ENCODE measurements at places on chromosomes 2 and 18.

DNA sequence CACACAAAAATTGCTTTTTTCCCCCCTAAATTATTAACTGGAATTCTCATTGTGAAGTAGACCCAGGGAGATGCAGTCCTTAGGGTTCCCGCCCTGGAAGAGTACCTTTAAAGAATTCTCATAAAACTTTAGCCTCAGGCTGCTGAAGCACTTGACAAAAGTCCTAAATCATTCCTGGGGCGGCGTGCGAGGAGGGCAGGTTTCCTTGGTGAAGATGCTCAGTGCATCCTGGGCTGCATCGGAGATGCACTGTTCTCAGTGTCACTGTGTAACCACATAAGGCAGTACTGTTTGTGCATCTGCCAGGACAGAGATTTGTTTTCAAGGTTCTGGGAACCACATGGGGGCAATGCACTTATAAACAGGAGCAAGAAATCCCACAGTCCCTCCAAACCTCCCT, 62.6 kb downstream of the ZNF236 start:
- DNase-seq = no peak

GRCh38 chr2:7572450-7572849, 655.2 kb downstream of the RNF144A start:
- DNase-seq = no peak

DNA sequence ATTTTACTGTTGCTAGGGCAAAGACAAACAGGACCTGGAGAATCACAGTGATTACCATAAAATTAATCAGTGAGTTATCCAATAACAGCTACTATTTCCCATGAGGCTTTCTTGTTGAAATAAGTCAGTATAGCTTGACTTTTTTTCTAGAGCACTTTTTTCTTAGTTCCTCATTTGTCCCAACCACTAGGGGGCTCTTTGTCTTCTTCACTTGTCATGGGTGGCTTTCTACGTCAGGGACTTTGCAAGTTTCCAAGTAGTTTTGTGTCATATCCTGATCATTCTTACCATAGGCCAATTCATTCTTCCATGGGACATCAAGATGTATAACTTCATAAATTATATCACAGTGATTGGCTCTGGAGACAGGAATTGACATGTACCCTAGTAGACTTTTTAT, 1019.6 kb upstream of the PIK3C3 start:
- no peak for DNase-seq

- no peak for DNase-seq
Measured at GRCh38 chr18:38941711-38942561, 1376.3 kb upstream of the CELF4 start.

DNA sequence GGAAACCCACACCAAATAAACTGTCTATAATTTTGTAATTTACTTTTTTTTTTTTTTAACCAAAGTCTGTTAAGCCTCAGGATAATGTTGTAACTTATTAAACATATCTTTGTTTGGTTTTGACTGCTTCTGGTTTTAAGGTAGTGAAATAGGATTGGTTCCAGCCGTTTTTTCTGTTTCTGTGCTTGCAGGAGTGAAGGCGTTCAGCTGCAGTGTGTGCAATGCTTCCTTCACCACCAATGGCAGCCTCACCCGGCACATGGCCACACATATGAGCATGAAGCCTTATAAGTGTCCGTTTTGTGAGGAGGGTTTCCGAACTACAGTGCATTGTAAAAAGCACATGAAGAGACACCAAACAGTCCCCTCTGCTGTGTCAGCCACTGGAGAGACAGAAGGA, 93.1 kb downstream of the ZNF236 start:
- DNase-seq = no peak

- no peak for DNase-seq
Measured at GRCh38 chr18:68611311-68611710, 103.6 kb downstream of the TMX3 start.

GRCh38 chr18:21634588-21635199, 22.6 kb downstream of the SNRPD1 start:
- DNase-seq = no peak

DNA sequence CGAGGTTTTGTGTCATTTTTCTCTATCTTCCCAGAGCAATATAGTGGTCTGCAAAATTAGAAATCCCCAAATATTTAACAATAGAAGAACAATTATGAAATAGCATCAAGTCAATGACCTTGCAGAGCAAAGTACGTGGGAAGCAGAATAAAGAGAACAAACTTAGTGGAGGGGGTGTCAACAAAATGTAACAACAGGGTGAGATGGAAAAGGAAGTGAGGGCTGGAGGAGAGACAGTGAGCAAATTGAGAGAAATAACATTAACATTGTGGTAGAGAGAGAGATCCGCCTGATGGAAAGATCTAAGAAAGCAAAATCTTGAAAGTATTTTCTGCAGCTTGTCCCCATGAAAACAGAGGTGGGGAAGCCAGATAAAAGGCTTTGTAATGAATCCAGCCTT, 23.4 kb downstream of the ARHGAP15 start:
- no peak for DNase-seq

- no peak for DNase-seq
Measured at GRCh38 chr2:120762341-120763061, 26.8 kb downstream of the GLI2 start.

DNA sequence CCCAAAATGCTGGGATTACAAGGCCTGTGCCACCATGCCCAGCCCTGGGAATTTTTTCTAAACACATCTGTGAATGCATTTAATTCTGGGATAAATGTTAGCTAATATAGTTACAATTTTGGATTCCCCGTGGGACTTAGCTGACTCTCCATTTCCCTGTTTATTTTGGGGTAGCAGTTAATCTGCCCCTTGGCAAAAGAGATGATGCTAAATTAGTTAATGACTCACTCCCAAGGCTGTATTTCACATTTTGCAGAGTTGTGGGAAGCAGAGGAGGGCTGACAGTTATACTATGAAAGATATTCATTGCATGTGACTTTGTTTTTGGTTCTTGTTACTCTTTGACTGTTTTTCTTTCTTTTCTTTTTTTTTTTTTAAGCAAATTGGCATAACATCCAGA, 3.2 kb downstream of the MTHFD2 start:
- DNase-seq = no peak

- DNase-seq = no peak
Measured at GRCh38 chr2:46547223-46548102, 68.1 kb downstream of the TMEM247 start.

GRCh38 chr18:58580078-58580477, 48.8 kb downstream of the ALPK2 start:
- DNase-seq = no peak

DNA sequence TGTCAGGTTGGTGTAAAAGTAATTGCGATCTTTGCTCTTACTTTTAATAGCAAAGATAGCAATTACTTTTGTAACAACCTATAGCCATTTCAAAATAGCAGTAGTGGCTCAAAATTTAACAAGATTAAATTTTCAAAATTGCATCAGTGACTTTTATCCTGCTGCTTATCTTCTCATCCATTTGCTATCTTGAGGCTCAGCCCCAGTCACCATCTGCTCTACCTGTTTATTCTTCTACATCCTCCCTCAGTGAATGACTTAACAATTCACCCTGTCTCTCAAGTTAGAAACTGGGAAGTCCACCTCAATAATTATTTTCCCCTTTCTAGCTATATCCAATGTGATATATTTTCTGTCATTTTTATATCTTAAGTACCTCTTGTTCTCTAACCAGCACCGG, 148.6 kb upstream of the ZNF804A start:
- no peak for DNase-seq

- DNase-seq = no peak
Measured at GRCh38 chr2:12616456-12617156, 100.1 kb upstream of the TRIB2 start.

GRCh38 chr2:61714210-61714609, 139.7 kb downstream of the FAM161A start:
- no peak for DNase-seq

DNA sequence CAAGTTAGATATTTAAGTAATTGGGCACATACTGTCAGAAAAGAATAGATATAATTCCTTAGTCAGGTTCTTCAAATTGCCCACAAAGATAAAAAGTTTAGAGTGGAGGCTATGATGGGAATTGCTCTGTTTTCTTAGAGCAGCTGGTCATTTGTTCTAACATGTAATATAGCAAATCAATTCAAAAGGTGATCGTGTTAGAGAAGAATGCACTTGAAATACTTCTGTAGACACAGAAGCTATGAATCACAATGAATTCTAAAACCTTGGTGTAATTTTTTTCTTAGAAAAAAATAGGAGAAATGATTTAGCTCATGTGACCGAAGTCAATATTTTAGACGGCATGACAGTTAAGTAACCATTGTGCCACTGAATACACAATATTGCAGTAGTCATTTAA, 918.1 kb upstream of the LRATD1 start:
- no peak for DNase-seq

DNA sequence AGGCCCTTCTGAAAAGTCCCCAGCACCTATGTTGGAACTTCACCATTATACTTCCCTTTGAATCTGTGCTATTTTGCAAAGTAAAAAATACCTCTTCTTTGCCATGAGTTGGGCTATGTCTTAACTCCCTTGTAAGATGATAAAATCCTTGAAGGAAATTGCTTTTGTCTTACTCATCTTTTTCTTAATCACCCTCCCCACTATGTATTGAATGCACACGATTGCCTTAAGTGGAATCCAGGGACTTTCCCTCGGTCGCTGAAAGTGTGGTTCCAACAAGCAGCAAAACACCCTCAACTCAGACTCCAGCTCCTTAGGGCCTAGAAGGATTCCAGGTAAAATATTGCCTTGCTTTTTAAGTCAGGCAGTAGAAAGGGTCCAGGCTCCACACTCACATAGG, 173.2 kb upstream of the ARL4C start:
- no peak for DNase-seq

GRCh38 chr2:1601471-1602277, 142.6 kb downstream of the PXDN start:
- no peak for DNase-seq

- DNase-seq = no peak
Measured at GRCh38 chr18:58005011-58005410, 39.0 kb upstream of the NEDD4L start.

GRCh38 chr2:32942793-32943485, 3.8 kb upstream of the LTBP1 start:
- no peak for DNase-seq

- DNase-seq = no peak
Measured at GRCh38 chr18:3679241-3679640, 229.3 kb downstream of the TGIF1 start.

DNA sequence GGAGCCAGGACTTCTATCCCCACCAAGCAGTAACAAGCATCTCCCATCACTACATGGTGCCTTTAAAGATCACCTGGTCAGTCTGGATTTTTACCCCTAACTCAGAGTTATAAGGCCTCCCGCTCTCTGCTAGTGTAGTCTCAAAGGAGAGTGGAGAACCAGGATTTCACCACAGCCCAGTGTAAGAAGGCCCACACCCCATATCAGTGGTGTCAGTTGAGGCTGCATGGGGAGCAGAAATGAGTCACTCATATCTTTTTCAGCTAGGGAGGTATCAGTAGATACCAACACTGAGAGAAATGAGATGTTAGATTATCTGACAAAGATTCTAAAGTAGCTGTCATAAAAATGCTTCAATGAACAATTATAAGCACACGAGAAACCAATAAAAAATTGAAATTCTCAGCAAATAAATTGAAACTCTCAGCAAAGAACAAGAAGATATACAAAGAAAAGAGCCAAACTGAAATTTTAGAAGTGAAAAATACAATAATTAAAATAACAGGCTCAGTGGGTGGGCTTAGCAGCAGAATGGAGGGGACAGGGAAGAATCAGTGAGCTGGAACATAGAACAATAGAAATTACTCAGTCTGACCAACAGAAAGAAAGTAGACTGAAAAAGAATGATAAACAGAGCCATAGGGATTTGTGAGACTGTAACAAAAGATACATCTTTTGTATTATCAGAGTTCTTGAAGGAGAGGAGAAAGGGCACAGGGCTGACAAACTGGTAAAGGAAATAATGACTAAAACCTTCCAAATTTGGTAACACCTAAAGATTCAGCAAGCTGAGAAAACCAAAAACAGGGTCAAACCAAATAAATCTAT, 257.7 kb downstream of the ANAPC1 start:
- no peak for DNase-seq

DNA sequence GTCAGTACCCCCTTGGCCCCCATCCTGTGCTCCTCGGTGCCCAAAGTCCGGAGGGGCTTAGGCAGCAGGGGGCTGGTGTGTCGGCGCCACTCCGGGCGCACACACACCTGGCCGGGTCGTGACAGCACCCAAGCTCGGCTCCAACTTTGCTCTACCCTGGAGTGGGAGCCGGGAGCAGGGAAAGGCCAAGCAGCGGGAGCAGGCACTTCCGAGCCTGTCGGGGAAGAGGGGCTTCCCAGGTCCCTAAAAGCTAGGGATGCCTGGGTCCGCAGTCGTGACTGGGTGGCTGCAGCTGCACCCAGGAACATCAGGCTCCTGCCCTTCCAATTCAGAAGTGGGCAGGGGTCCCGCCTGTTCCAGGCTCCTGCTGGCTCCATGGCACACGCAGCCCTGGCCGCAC, 48.4 kb downstream of the PAPOLG start:
- no peak for DNase-seq

GRCh38 chr2:107112561-107112960, 226.6 kb upstream of the ST6GAL2 start:
- no peak for DNase-seq

DNA sequence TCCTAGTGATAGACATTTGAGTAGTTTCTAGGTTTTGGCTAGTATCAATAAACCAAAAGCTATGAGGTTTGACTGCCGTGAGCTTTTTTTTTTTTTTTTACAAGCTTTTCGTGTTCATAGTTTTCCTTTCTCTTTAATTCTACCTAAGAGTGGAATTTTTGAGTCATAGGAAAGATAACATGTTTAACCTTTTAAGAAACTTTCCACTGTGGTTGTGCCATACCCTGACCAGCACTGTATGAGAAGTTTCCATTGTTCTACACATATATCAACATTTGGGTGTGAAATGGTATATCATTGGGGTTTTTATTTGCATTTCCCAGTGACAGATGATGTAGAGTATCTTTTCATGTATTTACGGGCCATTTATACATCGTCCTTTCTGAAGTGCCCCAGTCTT, 31.7 kb downstream of the UBE2F start:
- DNase-seq = no peak

GRCh38 chr18:44920441-44920840, 239.8 kb downstream of the SETBP1 start:
- no peak for DNase-seq

GRCh38 chr2:205802065-205802464, 119.8 kb downstream of the NRP2 start:
- DNase-seq = no peak

DNA sequence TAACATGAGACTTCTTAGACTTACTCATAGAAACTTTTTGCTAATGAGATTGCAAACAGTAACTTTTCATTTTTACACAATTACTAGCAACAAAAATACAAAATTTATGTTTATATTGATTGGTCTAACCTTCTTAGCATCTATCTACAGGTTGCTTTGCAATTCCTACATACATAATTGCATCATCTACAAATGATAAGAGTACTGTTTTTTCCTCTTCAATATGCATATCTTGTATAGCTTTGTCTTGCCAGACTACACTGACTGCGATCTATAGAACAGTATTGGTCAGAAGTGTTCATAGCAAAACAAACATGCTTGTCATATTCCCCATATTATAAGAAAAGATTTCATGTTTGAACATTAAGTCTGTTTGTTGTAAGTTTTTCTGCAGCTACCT, 87.9 kb downstream of the ATAD2B start:
- no peak for DNase-seq

GRCh38 chr2:236970656-236971010, 115.1 kb upstream of the COPS8 start:
- no peak for DNase-seq

GRCh38 chr2:54523324-54523959, 67.3 kb downstream of the SPTBN1 start:
- no peak for DNase-seq
